ENCODE measurements at places on chromosomes 2 and 18.

DNA sequence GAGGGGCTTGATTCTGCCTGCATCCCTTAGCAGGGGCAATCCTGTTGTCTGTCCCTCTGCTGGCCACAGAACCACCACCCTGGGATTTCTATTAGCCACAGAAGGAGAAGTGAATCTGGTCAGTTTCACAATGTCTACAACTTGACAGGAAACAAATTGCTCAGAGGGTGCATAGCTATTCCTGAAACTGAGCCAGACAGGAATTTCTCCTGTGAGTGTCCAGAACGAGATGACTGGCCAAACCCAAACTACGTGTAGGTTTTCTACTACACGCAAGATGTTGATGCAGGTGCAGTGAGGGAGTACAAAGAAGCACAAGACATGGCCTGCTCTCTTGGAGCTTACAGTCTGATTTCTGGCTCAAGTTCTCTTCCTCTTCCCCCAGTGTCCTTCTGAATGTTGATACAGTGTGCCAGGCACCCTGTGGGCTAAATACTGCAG, 201.9 kb downstream of the CLIP4 start:
- peaks cover 47% of the 10 kb centered on the region for H3K4me1 ChIP-seq
- DNase-seq = no peak
- H3K4me3 ChIP-seq = no peak overlapping the region

GRCh38 chr2:121689356-121689755, 40.1 kb upstream of the CLASP1 start:
- H3K27me3 ChIP-seq = no peaks in the 10 kb centered on the region
- DNase-seq = no peak
- no peaks in the 10 kb centered on the region for H3K36me3 ChIP-seq
- H3K4me3 ChIP-seq = no peak overlapping the region

GRCh38 chr18:13100942-13101658, 109.9 kb downstream of the CEP192 start:
- no peak overlapping the region for H3K4me3 ChIP-seq
- no peaks in the 10 kb centered on the region for H3K27me3 ChIP-seq
- peaks cover 93% of the 10 kb centered on the region for H3K36me3 ChIP-seq
- H3K27ac ChIP-seq = peak overlapping the region; percentile 12

GRCh38 chr2:39607538-39608262, 58.0 kb upstream of the TMEM178A start:
- no peak overlapping the region for H3K27ac ChIP-seq
- no peak for DNase-seq
- peaks cover 22% of the 10 kb centered on the region for H3K27me3 ChIP-seq

DNA sequence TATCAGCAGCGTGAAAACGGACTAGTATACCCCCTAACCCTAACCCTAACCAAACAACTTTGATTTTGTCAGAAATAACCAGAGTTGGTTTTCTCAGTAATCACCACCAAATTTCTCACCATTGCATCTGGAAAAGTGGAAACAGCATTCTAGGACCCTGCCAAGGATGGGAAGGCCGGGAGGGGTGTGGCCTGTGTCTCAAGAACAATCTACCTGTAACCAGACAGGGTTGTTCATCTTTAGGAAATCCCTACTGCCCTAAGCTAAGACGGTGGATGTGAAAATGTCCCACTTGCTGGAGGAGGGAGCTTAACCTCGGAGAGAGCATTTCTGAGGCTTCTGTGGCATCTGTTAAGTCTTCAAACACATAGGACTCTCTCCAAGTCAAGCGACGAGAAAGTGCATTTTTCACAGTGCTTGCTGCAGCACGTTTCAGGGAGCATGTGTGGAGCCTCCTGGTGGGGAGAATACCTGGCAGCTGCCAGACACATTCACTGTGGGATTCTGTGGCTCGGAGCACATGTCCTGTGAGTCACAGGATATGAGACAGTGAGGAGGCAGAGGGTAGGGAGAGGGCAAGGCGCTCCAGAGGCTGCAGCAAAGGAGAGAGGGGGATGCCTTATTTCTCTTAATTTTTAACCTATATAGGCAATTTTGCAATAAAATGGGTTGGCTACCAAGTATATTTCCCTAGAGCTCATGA, 207.5 kb downstream of the SPP2 start:
- H3K27me3 ChIP-seq = no peaks in the 10 kb centered on the region
- no peak overlapping the region for H3K4me3 ChIP-seq
- no peak for DNase-seq
- H3K36me3 ChIP-seq = no peaks in the 10 kb centered on the region

- no peak for DNase-seq
- no peak overlapping the region for H3K4me3 ChIP-seq
- H3K36me3 ChIP-seq = no peaks in the 10 kb centered on the region
- H3K27me3 ChIP-seq = no peaks in the 10 kb centered on the region
- H3K27ac ChIP-seq = no peak overlapping the region
These were observed 168.4 kb downstream of the ZFP36L2 start for GRCh38 chr2:43057742-43058725.

DNA sequence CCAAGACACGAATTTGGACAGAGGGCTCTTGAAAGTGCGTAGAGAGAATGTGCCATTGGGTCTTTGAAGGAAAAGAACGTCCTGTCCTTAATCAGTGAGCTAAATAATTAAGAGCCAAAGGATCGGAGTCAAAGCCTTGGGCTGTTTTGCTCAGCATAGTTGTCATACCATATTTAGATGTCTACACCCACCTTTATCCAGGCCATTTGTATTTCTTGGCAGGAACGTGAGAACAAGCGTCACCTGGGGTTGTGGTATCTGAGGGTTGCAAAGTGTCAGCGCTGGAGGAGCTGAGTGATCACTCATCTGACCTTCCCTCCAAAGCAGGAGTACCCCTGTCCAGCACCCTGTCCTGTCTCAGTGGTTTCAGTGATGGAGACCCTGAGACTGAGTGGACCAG, 4.5 kb downstream of the LPIN1 start:
- H3K36me3 ChIP-seq = peaks cover 21% of the 10 kb centered on the region
- DNase-seq = no peak
- peaks cover 88% of the 10 kb centered on the region for H3K4me1 ChIP-seq
- no peaks in the 10 kb centered on the region for H3K27me3 ChIP-seq
- peak overlapping the region; percentile 92 for H3K4me3 ChIP-seq

- no peak overlapping the region for H3K27ac ChIP-seq
- no peaks in the 10 kb centered on the region for H3K4me1 ChIP-seq
- H3K27me3 ChIP-seq = no peaks in the 10 kb centered on the region
- no peak overlapping the region for H3K4me3 ChIP-seq
- DNase-seq = no peak
- H3K36me3 ChIP-seq = no peaks in the 10 kb centered on the region
These were observed 276.2 kb downstream of the ZNF521 start for GRCh38 chr18:25075783-25076182.

DNA sequence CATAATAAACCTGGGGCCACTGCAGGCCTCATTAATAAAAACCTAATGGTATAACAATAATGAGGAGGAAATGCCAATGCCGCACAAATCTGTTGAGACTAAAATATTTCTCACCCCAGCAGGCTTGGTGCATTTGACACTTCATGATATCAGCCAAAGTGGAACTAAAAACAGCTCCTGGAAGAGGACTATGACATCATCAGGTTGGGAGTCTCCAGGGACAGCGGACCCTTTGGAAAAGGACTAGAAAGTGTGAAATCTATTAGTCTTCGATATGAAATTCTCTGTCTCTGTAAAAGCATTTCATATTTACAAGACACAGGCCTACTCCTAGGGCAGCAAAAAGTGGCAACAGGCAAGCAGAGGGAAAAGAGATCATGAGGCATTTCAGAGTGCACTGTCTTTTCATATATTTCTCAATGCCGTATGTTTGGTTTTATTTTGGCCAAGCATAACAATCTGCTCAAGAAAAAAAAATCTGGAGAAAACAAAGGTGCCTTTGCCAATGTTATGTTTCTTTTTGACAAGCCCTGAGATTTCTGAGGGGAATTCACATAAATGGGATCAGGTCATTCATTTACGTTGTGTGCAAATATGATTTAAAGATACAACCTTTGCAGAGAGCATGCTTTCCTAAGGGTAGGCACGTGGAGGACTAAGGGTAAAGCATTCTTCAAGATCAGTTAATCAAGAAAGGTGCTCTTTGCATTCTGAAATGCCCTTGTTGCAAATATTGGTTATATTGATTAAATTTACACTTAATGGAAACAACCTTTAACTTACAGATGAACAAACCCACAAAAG, 580.9 kb upstream of the TMEFF2 start:
- H3K4me3 ChIP-seq = no peak overlapping the region
- no peaks in the 10 kb centered on the region for H3K4me1 ChIP-seq
- DNase-seq = no peak
- H3K36me3 ChIP-seq = no peaks in the 10 kb centered on the region
- H3K27ac ChIP-seq = no peak overlapping the region

DNA sequence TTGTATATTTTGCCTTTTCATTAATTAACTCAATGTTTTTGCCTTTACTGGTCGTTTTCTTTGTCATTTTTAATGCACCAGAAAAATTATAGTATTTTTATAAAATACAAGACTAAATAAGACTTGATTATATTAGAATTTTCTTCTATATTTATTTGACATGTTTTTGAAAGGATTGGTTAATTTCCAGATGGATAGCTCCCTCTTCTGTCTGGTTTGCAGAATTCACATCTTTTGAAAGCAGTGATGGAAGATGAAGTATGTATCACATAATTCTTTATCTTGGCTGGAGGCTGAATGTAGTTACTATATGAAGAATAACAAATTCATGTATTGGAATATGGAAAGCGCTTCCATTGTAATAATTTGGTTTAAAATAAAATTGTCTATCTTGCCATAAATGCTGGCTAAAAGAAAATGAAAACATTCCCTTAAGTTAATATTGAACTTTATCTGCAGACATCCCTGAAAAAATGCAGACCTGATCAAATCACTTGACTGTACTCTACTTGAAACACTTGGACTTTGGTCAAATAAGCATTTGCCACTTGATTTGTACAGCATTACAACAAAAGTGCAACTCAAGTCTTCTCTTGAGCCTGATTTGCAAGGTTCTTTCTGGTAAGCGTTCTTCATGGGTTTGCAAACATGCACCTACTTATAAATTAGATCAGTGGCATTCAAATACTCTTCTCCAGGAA, 86.3 kb upstream of the EFEMP1 start:
- no peaks in the 10 kb centered on the region for H3K36me3 ChIP-seq
- H3K4me1 ChIP-seq = no peaks in the 10 kb centered on the region
- H3K27me3 ChIP-seq = no peaks in the 10 kb centered on the region
- H3K27ac ChIP-seq = no peak overlapping the region

- no peaks in the 10 kb centered on the region for H3K27me3 ChIP-seq
- peaks cover 27% of the 10 kb centered on the region for H3K4me1 ChIP-seq
- peaks cover 47% of the 10 kb centered on the region for H3K36me3 ChIP-seq
- peak overlapping the region; percentile 93 for H3K27ac ChIP-seq
- peak overlapping the region; percentile 92 for H3K4me3 ChIP-seq
- DNase-seq = peak; percentile 37
These were observed 1.2 kb downstream of the ABHD3 start for GRCh38 chr18:21703241-21703820.

- H3K27me3 ChIP-seq = peaks cover 38% of the 10 kb centered on the region
- no peak overlapping the region for H3K27ac ChIP-seq
- DNase-seq = no peak
- H3K4me3 ChIP-seq = no peak overlapping the region
- H3K4me1 ChIP-seq = no peaks in the 10 kb centered on the region
- no peaks in the 10 kb centered on the region for H3K36me3 ChIP-seq
These were observed 105.4 kb upstream of the CNGA3 start for GRCh38 chr2:98240786-98241398.

DNA sequence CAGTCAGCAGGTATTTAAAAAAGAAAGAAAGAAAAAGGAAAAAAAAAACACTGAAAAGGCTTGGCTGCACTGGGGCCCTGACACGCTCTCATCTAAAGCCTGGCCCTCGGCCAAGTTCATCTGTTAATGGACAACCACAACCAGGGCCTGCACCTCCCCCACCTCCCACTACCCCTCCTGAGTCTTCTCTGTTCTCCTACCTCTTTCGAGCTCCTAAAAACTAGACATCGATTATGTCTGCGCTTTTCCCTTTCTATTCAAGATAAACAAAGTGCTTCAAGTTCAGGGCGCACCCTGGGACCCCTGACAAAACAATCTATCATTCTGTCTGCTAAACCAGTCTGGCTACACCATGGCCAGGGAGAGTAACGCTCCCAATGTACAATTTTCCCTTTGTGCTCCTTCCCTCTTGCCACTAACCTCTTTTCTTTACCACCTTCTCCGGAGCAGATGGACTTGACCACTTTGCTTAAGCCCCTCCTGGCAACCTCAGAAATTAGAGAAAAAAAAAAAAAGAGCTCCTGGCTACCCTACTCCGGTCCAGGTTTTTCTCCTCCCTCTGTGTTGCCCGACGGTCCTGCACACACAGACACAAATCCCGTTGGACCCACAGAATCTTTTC, 22.7 kb downstream of the BCL11A start:
- no peak overlapping the region for H3K4me3 ChIP-seq
- no peak overlapping the region for H3K27ac ChIP-seq
- DNase-seq = no peak
- peaks cover 4% of the 10 kb centered on the region for H3K4me1 ChIP-seq
- peaks cover 60% of the 10 kb centered on the region for H3K27me3 ChIP-seq
- H3K36me3 ChIP-seq = no peaks in the 10 kb centered on the region

DNA sequence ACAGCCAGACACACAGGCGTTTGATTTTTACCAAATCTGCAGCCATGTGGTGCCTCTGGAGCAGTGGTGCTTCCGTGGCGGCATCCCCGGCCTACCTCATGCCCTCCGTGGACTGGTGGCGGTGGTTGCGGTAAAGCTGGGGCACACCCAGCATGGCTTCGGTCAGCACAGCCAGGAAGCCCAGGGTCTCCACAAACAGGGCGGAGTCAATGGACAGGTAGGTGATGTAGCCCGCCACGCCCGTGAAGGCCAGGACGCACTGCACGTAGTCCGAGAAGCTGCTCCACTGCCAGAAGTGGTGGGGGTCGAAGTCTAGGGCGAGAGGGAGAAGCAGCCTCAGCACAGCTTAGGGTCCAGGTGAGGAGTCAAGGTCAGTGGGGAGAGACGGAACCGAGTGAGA, 32.4 kb downstream of the SLC66A2 start:
- no peak overlapping the region for H3K27ac ChIP-seq
- H3K36me3 ChIP-seq = peaks cover 53% of the 10 kb centered on the region
- no peak overlapping the region for H3K4me3 ChIP-seq
- H3K4me1 ChIP-seq = peaks cover 4% of the 10 kb centered on the region
- peak; percentile 23 for DNase-seq
